Stimulated activated CD8-positive, alpha-beta memory T cell treated with anti-CD3 and anti-CD28 coated beads, Interleukin-7, amount 100 ng/mL, for 1 hour (primary cell): ENCODE measurements at places on chromosomes 11 and 22.

DNA sequence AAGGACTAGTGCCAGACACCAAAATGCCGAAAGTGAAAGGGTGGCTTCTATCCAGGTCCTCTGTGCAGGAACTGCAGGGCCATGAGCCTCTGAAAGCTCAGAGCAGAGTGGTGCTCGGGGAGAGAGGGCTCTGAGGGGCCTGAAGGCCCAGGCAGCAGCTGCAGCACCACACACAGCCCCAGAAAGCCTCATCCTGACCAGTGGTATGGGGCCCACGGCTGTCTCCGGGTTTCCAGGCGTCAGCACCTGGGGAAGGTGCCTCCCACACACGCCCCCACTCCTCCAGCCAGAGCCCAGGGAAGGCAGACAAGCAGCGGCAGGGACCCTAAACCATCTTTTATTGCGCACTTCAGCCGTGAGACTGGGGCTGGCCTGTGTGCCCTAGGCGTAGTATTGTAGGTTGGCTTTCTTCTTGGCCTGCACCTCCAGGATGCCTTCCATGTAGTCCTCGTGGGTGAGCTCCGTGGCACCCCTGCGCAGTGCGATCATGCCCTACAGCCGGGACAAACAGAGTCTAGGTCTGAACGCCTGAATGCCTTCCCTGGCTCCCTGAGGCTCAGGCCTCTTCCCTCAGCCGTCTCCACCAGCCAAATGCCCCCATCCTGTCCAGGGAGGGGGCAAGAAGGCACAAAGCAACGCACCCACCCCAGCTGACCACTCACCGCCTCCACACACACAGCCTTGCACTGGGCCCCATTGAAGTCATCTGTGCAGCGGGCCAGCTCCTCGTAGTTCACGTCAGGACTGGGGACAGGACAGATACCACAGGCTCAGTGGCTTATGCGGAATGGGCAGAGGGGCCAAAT lies 7.6 kb downstream of the PSMC3 start:
- no peak for DNase-seq

DNA sequence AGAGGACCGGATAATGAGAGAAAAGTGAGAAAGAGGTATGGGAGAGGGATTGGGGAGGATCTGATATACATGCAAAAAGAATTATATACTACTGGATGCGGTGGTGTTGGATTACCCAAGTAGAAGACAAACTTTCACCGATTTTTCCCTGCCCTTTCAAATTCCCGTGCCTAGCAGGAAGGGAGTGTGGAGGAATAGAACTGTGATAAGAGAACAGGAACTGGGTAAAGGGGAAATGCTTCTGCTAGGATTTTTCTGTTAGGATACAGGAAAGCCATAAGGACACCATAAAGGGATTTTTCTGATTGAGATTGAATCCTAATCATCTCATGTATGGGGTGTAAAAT lies 480 bp upstream of the MTMR2 start:
- no peak for DNase-seq

- DNase-seq = no peak
Measured at GRCh38 chr11:14261066-14261465, 97.9 kb downstream of the RRAS2 start.

DNA sequence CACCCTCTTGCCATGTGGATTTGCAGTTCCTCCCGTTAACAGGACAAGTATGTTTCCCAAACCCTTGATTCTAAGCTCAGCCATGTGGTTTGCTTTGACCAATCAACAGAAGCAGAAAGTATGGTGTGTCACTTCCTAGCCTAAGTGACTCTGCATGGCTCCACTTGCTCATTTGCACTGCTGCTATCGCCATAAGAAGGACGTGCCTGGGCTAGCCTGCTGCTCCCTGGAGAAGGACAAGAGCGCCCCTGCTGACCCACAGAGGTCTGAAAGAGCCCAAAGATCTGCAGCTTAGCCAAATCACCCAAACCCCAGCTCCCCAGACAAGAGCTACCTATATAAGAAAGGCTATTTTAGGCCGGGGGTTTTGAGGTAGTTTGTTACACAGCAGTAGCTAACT lies 18.0 kb downstream of the TBRG1 start:
- DNase-seq = no peak

DNA sequence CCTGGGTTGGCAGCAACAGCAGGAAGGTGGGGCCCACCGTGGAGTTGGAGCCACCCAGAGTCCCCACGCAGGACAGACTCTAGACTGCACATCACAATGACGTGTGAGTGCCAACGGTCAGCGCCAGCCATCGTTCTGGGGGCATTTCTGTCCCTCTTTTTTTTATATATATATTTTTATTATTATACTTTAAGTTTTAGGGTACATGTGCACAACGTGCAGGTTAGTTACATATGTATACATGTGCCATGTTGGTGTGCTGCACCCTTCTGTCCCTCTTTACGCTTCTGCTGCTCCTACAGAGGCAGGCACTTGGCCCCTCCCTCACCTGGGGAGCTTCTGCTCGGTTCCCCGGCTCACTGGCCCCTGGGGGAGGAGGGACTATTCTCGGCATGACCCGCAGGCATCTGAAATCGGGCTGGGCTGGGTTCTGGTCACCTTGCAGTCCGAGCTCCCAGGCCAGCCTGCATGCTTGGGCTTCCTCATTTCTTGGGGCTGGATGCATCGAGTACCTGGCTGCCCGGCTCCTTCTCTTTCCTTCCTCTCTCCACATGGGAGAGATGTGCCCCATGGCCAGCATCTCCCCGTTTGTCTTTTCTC lies 787.4 kb downstream of the TBC1D22A start:
- DNase-seq = no peak

- DNase-seq = no peak
Measured at GRCh38 chr11:104361975-104362374, 198.0 kb upstream of the PDGFD start.

GRCh38 chr11:28838741-28839140 lies 730.6 kb downstream of the METTL15 start:
- no peak for DNase-seq

DNA sequence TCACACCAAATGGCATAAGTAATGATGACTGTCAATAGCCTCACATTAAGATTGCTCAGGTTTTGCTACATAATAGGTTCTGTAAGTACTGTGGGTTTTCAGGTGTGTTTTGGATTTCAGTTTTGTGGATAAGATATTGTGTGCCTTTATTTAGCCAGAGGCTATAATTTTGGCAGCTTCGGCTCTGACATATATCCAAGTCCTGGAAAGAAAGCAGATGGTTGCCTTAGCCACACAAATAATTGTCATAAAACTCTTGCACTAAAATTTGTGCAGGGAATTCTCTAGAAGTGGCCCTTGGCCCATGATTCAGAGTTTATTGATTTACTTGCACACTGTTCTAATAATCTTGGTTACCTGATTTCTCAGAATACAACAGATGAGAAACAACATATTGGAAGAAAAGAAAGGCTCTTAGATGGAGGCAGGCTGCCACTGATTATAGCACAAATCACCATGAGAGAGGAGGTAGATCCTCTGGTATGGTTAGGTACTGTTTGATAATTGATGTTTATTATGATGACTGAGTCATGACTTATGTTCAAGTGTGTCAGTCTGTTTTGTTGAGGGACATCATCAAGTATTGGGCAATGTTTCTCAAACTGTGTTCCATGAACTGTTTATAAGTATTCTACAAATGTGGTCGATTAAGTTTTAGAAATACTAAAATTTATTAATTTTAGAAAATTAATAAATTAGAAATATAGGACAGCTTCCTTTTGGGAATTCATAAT lies 9.6 kb downstream of the REXO2 start:
- no peak for DNase-seq

GRCh38 chr11:28631148-28631547 lies 523.0 kb downstream of the METTL15 start:
- no peak for DNase-seq

DNA sequence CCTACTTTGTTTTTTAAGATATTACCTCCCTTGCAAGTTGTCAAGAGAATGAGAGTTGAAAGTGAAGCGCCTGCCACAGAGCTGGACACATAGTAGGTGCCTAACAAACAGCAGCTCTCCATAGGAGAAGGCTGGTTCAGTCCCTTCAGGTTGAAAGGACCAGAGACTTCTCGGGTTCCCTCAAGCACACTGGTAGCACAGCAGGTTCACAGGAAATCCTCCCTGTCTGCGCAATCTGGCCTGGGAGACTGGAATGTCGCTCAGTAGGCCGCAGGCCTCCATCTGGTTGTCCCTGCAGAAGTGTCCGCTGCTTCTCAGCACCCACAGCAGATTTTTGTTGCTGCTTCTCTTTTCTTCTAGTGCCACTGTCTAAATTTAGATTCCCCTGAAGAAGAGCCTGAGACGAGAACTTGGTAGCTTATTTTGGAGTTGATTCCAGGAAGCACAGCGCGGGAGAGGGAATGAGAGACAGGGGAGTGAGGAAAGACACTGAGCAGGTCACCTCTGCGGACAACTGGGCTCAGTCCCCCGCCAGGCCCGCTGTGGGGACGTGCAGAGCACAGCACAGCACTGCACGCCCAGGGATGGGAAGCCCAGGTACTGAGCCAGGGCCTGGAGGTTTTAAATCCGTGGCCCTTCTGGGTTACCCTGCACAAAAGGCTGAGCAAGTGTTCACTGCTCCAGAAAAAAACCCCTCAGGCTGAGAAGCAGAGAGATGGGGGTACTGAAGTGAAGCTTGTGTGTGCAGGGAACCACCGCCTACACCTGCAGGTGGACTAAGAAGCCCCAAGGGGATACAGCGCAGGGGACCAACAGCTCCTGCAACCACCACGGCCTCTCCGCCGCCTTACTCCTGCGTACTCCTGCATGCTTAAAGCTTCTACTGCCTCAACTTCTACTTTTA lies 31.6 kb downstream of the RBX1 start:
- no peak for DNase-seq

GRCh38 chr11:8356721-8357504 lies 93.2 kb upstream of the LMO1 start:
- no peak for DNase-seq

DNA sequence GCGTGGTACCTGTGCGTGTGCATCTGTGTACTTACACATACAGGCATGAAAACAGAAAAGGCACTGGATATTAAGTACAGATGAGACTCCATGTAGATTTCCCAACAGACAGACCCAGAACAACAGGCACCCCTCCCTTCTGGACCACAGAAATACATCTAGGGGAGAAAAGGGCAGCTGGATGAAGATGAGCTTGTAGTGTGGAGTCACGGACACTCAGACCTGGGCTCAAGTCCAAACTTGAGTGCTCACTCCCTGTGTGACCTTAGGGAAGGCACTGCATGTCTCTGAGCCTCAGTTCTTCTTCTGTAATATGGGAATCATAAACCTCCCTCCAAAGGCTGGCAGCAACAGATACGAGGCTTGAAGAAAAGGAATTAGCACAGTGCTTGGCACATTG lies 108.9 kb downstream of the GALNT18 start:
- DNase-seq = no peak

GRCh38 chr22:44181033-44181911 lies 547 bp downstream of the PARVG start:
- peak; percentile 34 for DNase-seq

GRCh38 chr11:109704432-109704831 lies 282.4 kb downstream of the C11orf87 start:
- DNase-seq = no peak

DNA sequence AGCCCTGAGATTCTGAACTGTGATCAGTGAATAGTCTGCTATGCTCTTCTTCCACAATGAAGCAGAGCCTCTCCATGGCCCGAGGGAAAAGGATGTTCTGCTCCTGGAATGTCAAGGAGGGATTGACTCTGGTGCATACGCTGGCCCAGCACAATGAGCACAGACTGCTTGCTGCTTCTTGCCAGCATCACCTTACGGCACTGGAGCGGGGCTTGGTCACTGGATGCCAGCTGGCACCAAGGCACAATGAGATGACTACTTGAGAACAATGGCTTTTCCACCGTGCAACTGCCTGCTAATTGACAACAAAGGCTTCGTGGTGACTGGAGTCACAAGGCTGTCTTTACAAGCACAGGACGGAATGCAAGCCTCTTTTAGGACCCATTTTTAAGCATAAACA lies 139.2 kb downstream of the DSCAML1 start:
- no peak for DNase-seq
